ENCODE measurements at places on chromosomes 13 and 19. TPM values are rescaled to one million over a fixed set of nuclear protein-coding genes. Genes with fewer than 3 reads are reported as not detected.

DNA sequence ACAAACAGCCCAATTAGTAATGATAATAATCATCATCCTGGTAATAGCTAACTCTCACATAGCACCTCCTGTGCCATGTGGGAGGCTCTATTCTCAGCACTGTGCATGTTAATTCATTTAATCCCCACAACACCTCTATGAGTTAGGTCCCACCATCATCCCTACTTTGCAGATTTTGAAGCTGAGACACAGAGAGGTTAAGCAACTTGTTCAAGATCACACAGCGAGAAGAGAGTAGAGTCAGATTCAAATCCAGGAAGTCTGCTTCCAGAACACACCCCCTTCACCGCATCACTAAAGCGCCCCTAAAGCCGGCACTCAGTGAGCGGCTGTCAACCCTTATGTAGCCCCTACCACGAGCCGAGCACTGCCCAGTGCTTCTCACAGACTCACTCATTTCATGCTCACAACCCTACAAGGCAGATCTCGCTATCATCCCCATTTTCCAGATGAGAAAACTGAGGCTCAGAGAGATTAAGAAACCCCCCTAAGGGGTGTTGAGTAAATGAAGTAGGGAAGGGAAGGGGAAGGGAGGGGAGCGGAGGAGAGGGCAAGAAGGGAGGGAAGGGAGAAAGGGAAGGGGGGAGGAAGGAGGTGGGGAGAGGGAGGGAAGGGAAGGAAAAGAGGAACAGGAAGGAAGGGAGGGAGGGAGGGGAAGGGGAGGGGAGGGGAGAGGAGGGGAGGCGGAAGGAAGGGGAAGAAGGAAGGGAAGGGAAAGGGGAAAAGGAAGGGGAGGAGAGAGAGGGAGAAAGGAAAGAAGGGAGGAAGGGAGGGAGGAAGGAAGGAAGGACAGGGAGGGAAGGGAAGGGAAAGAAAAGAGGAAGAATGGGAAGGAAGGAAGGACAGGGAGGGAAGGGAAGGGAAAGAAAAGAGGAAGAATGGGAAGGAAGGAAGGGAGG is 16.4 kb downstream of the EMP3 start:
- H3K36me3 ChIP-seq: no peaks in the 10 kb centered on the region
- H3K4me3 ChIP-seq: no peak overlapping the region
- DNase-seq: no peak
- no peak overlapping the region for H3K27ac ChIP-seq
- no peaks in the 10 kb centered on the region for H3K4me1 ChIP-seq

DNA sequence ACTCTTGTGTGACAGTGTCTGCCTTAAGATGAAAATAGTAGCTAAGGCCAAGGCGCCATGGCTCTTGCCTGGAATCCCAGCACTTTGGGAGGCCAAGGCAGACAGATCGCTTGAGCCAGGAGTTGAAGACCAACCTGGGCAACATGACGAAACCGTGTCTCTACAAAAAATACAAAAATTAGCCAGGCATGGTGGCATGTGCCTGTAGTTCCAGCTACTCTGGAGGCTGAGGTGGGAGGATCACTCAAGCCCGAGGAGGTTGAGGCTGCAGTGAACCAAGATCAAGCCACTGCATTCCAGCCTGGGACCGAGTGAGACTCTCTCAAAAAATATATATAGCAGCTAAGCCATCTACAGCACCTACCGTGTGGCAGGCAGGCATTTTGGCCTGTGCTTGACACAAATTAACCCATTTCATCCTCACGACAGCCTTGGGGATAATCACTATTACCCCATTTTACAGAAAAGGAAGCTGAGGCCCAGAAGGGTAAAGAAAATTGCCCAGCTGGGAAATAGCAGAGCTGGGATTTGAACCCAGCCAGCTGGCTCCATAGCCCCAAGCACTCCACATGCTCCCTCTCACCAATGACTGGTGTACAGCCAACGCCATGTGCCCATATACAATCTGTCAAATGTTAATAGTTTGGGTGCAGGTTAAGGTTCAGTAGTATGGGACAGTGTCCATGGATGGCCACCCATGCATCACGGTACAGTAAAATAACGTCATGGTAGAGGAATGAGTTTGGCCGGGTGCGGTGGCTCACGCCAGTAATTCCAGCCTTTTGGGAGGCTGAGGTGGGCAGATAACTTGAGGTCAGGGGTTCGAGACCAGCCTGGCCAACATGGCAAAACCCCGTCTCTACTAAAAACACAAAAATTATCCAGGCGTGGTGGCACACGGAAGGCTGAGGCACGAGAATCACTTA is 3.1 kb downstream of the SLC1A5 start:
- H3K27me3 ChIP-seq: no peaks in the 10 kb centered on the region
- H3K36me3 ChIP-seq: no peaks in the 10 kb centered on the region
- peaks cover 50% of the 10 kb centered on the region for H3K4me1 ChIP-seq
- H3K27ac ChIP-seq: peak overlapping the region; percentile 46
- no peak overlapping the region for H3K4me3 ChIP-seq
- no peak for DNase-seq

- peaks cover 5% of the 10 kb centered on the region for H3K36me3 ChIP-seq
- no peak for DNase-seq
- no peak overlapping the region for H3K27ac ChIP-seq
Observed at GRCh38 chr19:44959691-44960090, 4.5 kb downstream of the CLPTM1 start.

- no peak for DNase-seq
- no peaks in the 10 kb centered on the region for H3K27me3 ChIP-seq
- no peaks in the 10 kb centered on the region for H3K4me1 ChIP-seq
- no peak overlapping the region for H3K4me3 ChIP-seq
- no peak overlapping the region for H3K27ac ChIP-seq
Observed at GRCh38 chr13:74726206-74726605, 592.0 kb upstream of the KLF12 start.

DNA sequence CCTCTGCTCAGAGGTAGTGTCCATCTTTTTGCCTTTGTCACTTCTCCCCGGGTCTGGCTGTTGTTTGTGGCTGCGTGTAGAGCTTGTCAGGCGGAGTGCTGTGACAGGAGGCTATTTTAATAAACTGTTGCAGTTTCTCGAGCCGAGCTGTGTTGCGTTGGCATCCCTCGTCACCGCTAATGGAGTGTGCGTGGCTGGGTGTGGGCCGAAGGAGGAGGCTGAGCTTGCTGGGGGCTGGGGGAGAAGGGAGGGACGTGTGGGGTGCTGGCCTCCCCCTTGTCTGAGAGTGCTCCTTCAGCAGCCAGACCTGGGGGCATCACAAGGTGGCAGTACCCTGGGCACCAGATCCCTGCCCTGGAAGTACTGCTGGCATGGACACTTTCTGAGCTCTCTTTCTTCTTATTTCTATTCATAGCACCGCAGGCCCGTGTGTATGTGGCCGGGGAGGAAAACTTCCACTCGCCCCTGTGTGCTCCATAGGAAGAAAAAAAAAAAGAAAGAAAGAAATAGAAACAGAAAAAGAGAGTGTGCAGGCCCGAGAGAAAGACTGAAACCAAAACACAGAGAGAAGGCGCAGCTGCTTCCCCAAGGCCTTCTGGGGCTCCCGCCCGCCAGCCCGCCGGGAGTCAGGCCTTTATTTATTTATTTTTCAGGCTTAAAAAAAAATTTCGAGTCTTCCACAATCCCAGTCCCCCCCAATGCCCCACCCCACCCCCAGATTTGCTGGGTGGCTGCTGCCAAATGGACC is 27.0 kb downstream of the NFIX start:
- no peaks in the 10 kb centered on the region for H3K27me3 ChIP-seq
- peak; percentile 63 for DNase-seq
- H3K27ac ChIP-seq: peak overlapping the region; percentile 87
- no peaks in the 10 kb centered on the region for H3K36me3 ChIP-seq
- no peak overlapping the region for H3K4me3 ChIP-seq

DNA sequence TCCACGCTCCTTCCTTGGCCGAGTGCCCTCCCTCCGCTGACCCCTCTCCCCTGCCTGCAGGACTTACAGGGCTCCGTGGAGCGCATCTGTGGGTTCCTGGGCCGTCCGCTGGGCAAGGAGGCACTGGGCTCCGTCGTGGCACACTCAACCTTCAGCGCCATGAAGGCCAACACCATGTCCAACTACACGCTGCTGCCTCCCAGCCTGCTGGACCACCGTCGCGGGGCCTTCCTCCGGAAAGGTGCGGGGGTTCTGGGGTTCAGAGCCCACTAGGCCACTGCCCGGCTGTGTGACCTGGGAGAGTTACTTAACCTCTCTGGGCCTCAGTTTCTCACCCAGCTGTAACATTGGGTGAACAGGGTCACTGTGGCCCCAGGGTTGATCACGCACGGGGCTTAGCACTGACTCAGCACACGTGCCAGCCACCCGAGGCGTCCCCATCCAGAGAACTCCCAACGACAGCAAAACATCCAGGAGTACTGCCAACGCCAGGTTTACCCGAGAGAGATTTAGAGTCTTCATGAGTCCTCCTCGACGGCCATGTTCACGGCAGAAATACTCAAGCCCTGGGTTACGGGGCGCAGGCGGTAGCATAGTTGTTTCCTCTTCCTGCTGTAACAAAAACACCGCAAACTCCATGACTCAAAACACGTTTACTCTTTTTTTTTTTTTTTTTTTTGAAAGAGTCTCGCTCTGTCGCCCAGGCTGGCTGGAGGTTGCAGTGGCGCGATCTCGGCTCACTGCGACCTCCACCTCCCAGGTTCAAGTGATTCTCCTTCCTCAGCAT is 9.7 kb upstream of the SPACA4 start:
- no peak overlapping the region for H3K27ac ChIP-seq
- H3K4me3 ChIP-seq: no peak overlapping the region

- H3K27ac ChIP-seq: peak overlapping the region; percentile 80
- H3K4me3 ChIP-seq: no peak overlapping the region
- H3K36me3 ChIP-seq: no peaks in the 10 kb centered on the region
- no peaks in the 10 kb centered on the region for H3K27me3 ChIP-seq
Observed at GRCh38 chr13:114063545-114064449, 68.6 kb downstream of the RASA3 start.

DNA sequence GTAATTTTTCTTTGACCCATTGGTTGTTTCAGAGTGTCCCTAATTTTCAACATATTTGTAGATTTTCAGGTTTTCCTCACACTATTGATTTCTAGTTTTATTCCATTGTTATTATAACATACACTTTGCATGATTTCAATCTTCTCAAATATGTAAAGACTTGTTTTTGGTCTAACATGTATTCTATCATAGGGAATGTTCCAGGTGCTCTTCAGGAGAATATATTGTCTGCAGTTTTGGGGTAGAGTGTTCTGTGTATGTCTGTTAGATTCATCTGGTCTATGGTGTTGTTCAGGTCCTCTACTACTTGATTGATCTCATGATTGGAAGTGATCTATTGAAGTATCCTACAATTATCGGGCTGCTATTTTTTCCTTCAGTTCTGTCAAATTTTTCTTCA is 440.9 kb upstream of the MIR17HG start:
- no peaks in the 10 kb centered on the region for H3K4me1 ChIP-seq
- no peak overlapping the region for H3K27ac ChIP-seq
- H3K27me3 ChIP-seq: no peaks in the 10 kb centered on the region
- H3K36me3 ChIP-seq: no peaks in the 10 kb centered on the region
- no peak overlapping the region for H3K4me3 ChIP-seq

GRCh38 chr13:24887759-24888158 is 123.8 kb downstream of the RNF17 start:
- H3K36me3 ChIP-seq: no peaks in the 10 kb centered on the region
- no peak for DNase-seq
- no peaks in the 10 kb centered on the region for H3K4me1 ChIP-seq

Gene SLC7A10
- 0.78 TPM for total RNA-seq

Gene KASH5
- 2.6 TPM for total RNA-seq

Gene NDUFA11
- 31.6 TPM for total RNA-seq

Gene CASP14
- not detected for total RNA-seq

Gene HAUS5
- 9.6 TPM for total RNA-seq

Gene SIGLEC8
- total RNA-seq: 0.52 TPM

Gene OR7D2
- total RNA-seq: not detected

Gene LCP1
- 6.3 TPM for total RNA-seq

All from body of pancreas (tissue), 4 donors.